ENCODE measurements at places on chromosomes 7 and 10.

DNA sequence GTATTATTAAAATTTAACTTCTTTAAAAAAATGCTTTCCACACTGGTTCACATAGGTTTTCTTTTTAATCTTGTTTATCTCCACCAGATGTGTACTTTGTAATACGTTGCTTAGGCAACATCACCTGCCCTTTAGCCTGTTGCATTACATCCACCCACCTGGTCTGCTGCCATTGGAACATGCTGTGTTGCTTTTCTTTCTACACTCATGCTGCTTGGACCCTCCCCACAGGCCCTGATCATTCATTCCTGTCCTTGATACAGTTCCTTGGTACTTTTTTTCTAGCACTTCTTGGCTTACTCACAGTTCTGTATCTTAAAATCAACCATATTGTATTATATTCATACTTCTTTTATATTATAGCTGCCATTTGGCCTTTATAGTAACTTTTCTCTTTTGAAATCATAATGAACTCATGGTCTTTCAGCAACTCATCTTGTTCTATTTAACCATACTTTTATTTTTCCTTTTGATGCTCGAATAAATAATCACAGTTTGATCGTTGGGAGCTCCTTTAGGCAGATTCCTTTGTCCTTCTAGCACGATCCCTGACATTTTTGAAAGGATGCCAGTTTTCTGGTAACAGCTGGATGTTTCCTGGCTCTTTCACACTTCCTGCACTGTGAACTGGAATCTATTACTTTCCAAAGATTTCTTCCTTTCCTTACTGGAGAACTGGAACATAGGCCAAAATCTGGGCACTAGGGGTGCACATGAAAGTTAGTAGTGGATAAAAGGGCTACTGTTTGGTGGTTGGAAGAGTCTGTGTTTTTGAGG is 125.1 kb downstream of the CDK14 start:
- DNase-seq, result no peak

GRCh38 chr10:74824900-74825370 is 1.5 kb upstream of the KAT6B start:
- no peak for DNase-seq

- no peak for DNase-seq
Measured at GRCh38 chr7:139772873-139773272, 4.9 kb downstream of the HIPK2 start.

DNA sequence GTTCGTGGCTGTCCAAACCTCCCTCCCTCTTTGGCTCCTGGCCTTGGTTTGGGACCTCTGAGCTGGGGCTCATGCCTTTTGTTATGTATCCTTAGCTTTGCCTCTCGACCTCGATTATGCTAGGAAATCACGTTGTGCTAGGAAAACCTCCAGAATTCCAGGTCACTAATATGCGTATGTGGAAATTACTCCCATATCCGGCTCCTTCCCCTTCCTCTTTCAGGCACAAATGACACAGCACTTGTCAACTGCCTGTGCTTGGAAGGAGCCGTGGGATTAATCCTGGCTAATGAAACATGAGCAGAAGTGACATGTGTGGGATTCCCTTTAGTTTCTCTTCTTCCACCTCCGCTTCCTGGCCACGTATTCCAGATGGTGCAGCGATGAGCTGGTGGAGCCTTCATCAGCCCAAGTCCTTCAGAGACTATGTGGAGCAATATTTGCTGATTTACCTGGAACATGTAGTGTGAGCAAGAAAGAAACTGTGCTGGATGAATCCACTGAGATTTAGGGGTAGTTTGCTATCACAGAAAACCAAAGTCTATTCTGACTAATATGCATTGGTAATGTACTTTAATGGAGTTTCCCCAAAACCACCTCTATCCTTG is 149.2 kb downstream of the REEP3 start:
- DNase-seq, result no peak

- no peak for DNase-seq
Measured at GRCh38 chr10:11261687-11262493, 244.2 kb downstream of the CELF2 start.

All from NCI-H1417 treated with DMSO at 0.1 percent for 48 hours (cell line).